D721Med (cell line): ENCODE measurements at places on chromosomes 11 and 22.

DNA sequence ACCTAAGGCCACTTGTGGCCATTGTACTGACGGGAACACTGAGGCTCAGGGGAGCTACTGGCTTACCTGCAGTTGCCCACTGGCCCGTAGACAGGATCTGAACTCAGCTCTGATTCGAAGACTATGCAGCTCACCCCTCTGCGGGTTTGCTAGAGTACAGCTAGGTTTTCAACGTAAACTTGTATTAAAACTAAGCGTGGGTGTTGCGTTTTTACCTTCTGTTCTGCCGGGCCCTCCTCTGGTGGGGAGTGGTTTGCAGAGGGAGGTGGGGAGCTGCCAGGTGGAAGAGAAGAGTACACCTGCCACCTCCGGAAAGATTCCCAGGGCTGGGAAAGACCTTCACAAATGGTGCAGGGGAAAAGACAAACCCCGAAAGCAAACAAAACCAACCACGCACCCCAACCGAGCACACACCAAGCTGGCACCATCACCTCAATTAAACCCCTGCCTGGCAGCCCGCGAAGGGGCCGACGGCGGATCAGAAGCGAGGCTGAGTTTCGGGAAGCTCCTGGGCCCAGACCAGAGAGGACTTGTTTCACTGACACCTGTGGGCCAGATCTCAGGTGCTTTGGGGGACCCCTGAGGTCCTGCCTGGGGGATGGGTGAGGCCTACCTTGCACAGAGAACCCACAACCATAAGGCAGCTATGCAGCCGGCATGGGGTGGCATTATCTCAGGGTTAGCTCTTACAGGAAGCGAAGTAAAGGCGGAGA is 37.7 kb downstream of the SHISAL1 start:
- DNase-seq, result no peak

GRCh38 chr11:31870609-31871309 is 59.6 kb upstream of the PAX6 start:
- DNase-seq, result peak; percentile 47

DNA sequence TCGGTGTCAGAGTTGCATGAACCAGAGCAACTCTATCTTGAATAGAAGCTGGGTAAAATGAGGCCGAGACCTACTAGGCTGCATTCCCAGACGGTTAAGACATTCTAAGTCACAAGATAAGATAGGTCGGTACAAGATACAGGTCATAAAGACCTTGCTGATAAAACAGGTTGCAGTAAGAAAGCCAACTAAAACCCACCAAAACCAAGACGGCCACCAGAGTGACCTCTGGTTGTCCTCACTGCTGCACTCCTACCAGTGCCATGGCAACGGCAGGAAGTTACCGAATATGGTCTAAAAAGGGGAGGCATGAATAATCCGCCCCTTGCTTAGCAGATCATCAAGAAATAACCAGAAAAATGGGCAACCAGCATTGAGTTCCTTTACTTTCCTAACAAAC is 2.4 kb upstream of the KAT5 start:
- DNase-seq, result no peak

- no peak for DNase-seq
Observed at GRCh38 chr22:35930933-35931332, 97.7 kb downstream of the RBFOX2 start.

DNA sequence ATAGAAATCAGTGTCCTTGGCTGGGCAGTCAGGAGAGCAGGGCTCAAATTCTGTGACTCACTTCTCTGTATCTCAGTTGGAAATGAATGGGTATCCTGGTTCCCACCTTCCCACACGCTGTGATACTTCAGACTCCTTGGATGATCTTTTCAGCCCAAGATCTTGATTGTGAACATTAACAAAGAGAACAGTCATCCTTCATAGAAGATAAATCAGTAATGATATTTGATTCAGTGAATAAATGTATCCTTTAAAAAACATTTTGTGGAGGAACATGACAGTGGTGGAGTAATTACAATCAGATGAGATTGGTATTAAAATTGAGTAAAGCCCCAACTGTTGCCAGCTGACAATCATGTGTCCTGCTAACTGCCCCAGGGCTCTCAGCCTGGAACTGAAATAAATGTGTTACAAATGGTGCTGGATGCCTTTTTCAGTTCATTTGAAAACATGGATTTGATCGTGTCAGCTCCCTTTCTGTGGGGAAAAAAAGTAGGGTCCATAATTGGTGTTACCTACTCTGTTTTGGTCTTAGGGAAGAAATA is 72.9 kb upstream of the OR5AN1 start:
- DNase-seq, result no peak

DNA sequence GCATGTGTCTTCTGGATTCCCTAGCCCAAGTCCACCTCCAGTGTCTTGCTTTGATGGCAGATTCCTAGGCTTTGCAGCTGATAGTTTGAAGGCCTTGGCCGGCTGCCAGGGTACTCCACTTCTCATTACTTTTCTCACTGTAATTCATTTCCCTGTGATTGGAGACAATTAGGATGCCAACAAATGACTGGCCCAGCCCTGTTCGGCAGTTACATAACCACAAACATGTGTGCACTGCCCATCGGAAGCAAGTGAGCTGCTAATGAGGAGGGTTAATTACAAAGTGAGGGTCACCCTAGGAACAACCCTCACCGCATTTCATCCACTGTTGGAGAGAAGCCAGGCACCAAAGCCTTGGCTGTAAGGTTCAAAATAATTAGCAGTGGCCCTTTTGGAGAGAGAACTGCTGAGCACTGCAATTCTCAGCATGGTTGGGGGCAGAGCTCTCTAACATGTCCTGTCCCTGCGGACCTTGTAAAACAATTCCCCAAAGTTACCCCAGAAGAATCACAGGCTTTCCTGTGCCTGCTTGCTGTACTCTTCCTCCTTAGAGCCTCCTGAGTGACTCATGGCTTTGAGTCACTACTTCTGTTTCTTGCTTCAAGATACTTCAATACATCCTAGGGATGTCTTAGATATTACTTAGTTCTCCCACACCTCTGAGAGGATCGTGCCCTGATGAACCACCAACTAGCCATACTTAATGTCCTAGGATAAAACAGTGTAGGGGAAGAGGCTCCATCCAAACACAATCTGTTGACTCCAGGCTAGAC is 109.7 kb upstream of the GALNT18 start:
- no peak for DNase-seq

DNA sequence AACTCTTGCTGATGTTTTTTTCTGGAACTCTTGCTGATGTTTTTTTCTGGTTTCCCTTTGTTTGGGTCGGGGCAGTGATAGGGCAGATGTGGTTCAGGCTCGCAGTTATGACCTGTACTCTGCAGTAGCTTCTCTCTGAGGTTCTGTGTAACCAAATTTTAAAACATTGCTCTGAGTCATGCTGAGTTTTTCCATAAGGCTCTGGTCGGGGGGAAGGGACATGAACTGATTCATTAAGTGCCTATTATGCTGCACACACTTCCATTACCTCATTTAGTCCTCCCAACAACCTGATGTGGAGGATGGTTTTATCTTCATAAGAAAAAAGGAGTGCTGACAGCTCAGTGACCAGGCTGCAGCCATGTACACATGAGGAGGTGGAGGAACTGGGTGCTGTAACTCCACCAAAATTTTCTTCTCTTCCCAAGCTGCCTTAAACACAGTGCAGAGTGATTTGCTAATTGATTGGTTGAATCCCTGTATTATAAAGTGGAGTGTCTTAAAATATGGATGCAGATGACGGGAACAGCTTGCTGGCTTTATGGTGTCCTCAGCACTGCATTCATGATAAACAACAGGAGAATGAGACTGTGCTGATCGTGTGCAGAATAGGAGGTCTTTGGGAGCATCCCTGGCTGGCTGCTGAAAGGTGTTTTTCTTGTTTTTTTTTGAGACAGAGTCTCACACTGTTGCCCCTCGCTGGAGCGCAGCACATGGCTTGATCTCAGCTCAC is 19.1 kb downstream of the TNRC6B start:
- no peak for DNase-seq

GRCh38 chr11:105719073-105719822 is 109.4 kb downstream of the GRIA4 start:
- no peak for DNase-seq

- no peak for DNase-seq
Observed at GRCh38 chr11:58914821-58915543, 24.3 kb upstream of the GLYATL1 start.

GRCh38 chr11:21630934-21631478 is 561.9 kb upstream of the ANO5 start:
- DNase-seq, result no peak

DNA sequence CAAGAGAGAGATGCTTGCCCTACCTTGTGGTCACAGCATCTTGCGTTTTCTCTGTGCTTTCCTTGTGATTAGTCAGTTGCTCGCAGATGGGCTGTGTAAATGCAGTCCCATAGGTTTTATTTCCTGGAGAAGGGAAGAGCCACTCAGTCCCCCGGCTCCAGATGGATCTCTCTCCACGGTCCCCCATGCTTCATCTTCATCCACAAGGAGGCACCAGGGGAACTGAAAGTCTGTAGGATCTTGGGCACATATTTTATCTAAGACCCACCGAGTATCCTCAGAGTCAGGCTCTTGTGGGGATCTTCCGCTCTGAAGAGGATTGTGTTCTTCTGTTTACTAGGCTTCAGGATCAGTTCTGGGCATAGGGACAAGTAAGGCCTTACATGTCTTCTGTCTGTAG is 66.8 kb upstream of the E2F8 start:
- no peak for DNase-seq

GRCh38 chr11:45927332-45927683 is 4.9 kb downstream of the LARGE2 start:
- peak; percentile 13 for DNase-seq

DNA sequence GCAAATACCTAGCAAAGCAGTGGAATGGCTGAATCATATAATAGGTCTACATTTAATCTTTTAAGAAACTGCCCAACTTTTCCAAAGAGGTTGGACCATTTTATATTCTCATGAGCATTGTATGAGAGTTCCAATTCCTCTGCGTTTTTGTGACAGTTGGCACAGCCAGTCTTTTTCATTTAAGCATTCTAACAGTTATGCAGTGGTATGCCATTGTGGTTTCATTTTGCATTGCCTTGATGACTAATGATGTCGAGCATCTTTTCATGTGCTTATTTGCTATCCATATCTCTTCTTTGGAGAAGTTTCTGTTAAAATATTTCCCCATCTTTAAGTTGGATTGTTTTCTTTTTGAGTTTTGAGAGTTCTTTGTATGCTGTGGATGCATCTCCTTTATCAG is 38.7 kb downstream of the EIF3F start:
- DNase-seq, result no peak
